ENCODE measurements at places on chromosomes 16 and 17. TPM values are rescaled to one million over a fixed set of nuclear protein-coding genes. Genes with fewer than 3 reads are reported as not detected.

The NUP88 gene
- 80.5 TPM for total RNA-seq

The DNAI2 gene
- not detected for total RNA-seq

The UTS2R gene
- not detected for total RNA-seq

The KCTD5 gene
- total RNA-seq, result 17.2 TPM

The CXCL16 gene
- total RNA-seq, result 0.28 TPM

The TP53TG3F gene
- total RNA-seq, result not detected

The KCTD19 gene
- under 0.01 TPM for total RNA-seq

The TNFSF12 gene
- total RNA-seq, result 2.7 TPM

The CCL15 gene
- total RNA-seq, result not detected

The HP gene
- not detected for total RNA-seq

The RAB37 gene
- total RNA-seq, result not detected

The PRPSAP1 gene
- total RNA-seq, result 34.4 TPM

- H3K4me3 ChIP-seq, result no peak overlapping the region
- H3K36me3 ChIP-seq, result no peaks in the 10 kb centered on the region
- peaks cover 49% of the 10 kb centered on the region for H3K27me3 ChIP-seq
- DNase-seq, result no peak
- peaks cover 2% of the 10 kb centered on the region for H3K4me1 ChIP-seq
Observed at GRCh38 chr17:4748686-4749085, 9.0 kb upstream of the CXCL16 start.

- H3K4me3 ChIP-seq, result no peak overlapping the region
- H3K36me3 ChIP-seq, result no peaks in the 10 kb centered on the region
- no peaks in the 10 kb centered on the region for H3K27me3 ChIP-seq
- H3K4me1 ChIP-seq, result peaks cover 1% of the 10 kb centered on the region
- H3K27ac ChIP-seq, result no peak overlapping the region
Observed at GRCh38 chr16:83552228-83552627, 255.6 kb upstream of the HSBP1 start.

- no peaks in the 10 kb centered on the region for H3K4me1 ChIP-seq
- no peaks in the 10 kb centered on the region for H3K36me3 ChIP-seq
- peak; percentile 67 for DNase-seq
- H3K27me3 ChIP-seq, result peaks cover 10% of the 10 kb centered on the region
- no peak overlapping the region for H3K4me3 ChIP-seq
- no peak overlapping the region for H3K27ac ChIP-seq
Observed at GRCh38 chr16:58487566-58488351, 12.2 kb upstream of the NDRG4 start.

DNA sequence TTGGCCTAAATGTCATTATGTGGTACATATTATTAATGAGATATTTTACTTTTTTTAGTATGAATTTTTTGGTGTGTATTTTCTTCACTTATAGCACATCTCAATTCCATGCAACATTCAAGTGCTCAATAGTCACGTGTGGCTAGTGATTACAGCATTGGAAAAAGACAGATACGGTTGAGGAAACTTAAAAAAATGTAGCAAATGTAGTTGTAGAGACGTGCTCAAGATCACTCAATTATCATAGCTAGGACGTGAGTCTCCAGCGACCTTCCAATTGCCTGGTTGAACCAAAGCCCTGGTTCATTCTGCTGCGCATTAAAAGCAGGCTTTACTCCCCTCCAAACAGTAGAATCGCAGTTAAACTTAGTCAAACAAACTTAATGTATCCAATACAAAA lies 1.2 kb upstream of the LIG3 start:
- no peak for DNase-seq
- no peak overlapping the region for H3K4me3 ChIP-seq
- H3K36me3 ChIP-seq, result peaks cover 4% of the 10 kb centered on the region
- no peak overlapping the region for H3K27ac ChIP-seq
- no peaks in the 10 kb centered on the region for H3K27me3 ChIP-seq
- H3K4me1 ChIP-seq, result peaks cover 7% of the 10 kb centered on the region

GRCh38 chr17:65088621-65089360 lies 32.3 kb upstream of the GNA13 start:
- no peak overlapping the region for H3K27ac ChIP-seq
- peaks cover 17% of the 10 kb centered on the region for H3K27me3 ChIP-seq
- no peak overlapping the region for H3K4me3 ChIP-seq
- H3K36me3 ChIP-seq, result no peaks in the 10 kb centered on the region

DNA sequence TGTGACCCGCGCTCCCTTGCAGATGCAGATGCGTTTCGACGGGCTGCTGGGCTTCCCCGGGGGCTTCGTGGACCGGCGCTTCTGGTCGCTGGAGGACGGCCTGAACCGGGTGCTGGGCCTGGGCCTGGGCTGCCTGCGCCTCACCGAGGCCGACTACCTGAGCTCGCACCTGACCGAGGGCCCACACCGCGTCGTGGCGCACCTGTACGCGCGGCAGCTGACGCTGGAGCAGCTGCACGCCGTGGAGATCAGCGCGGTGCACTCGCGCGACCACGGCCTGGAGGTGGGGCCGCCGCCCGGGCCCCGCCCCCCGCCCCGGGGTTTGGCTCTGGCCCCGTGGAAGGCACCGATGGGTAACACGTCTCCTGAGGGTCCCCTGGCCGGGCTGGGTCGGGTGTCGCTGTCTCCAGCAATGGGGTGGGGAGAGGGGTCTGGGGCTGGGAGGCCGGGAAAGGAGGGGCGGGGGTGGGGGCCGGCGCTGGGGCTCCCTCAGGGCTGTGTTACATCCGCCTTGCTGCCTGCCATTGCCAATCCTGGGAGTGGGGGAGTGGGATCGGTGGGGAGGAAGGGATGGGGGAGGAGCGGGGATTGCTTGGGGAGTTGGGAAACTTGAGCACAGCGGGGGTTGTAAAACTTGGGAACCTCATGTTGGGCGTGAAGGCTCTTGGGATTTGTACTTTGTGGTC lies 737 bp downstream of the NUDT16L1 start:
- peaks cover 7% of the 10 kb centered on the region for H3K4me1 ChIP-seq
- peak overlapping the region; percentile 84 for H3K27ac ChIP-seq
- peak overlapping the region; percentile 89 for H3K4me3 ChIP-seq
- H3K27me3 ChIP-seq, result no peaks in the 10 kb centered on the region

- no peaks in the 10 kb centered on the region for H3K36me3 ChIP-seq
- H3K27me3 ChIP-seq, result peaks cover 5% of the 10 kb centered on the region
- DNase-seq, result no peak
Observed at GRCh38 chr17:58329035-58329809, 627 bp upstream of the TSPOAP1 start.

DNA sequence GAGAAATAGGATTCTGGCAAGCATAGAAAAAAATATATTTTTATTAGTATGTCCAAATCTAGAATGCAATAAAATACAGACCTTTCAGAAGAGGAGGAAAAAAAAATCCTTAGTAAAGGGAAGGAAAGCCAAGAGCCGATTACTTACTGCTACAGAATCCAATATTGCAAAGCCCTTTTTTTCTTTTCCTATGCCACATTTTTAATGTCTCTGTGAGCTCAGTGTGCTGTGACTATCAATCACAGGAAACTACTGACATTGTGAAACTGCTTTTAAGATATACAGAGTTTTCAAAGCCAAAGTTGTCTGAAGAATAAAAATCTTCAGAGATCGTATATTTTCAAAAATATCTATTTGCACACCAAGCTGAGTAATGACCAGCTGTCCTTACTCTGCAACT lies 120.4 kb downstream of the CHD9NB start:
- no peaks in the 10 kb centered on the region for H3K4me1 ChIP-seq
- no peaks in the 10 kb centered on the region for H3K27me3 ChIP-seq
- no peak overlapping the region for H3K27ac ChIP-seq

GRCh38 chr16:70529051-70529777 lies 5.6 kb downstream of the SF3B3 start:
- peak; percentile 79 for DNase-seq
- peaks cover 6% of the 10 kb centered on the region for H3K4me1 ChIP-seq
- peak overlapping the region; percentile 8 for H3K27ac ChIP-seq
- no peak overlapping the region for H3K4me3 ChIP-seq
- H3K27me3 ChIP-seq, result no peaks in the 10 kb centered on the region
- peaks cover 37% of the 10 kb centered on the region for H3K36me3 ChIP-seq

DNA sequence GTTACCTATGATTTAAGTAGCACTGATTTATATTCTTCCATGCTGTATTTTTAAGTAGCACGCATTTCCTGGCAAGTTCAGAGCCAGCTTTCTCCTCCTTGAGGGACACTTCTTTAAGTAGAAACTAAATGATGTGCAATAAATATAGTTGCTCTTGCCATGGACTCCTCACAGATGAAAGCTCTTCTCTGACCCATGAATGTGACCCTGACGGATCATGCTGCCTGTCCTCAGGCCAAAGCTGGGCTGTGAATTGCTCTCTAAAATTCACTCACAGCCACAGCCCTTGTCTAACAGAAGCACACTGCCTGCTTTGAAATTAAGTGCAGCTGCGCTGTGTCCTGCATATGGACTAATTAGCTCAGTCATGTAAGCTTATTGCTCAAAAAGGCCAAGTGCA lies 438.8 kb downstream of the PMP22 start:
- H3K36me3 ChIP-seq, result no peaks in the 10 kb centered on the region
- no peak overlapping the region for H3K27ac ChIP-seq
- H3K4me1 ChIP-seq, result peaks cover 2% of the 10 kb centered on the region

GRCh38 chr16:52573365-52574299 lies 26.7 kb upstream of the TOX3 start:
- no peak overlapping the region for H3K27ac ChIP-seq
- no peaks in the 10 kb centered on the region for H3K4me1 ChIP-seq
- no peak for DNase-seq
- H3K27me3 ChIP-seq, result no peaks in the 10 kb centered on the region
- no peaks in the 10 kb centered on the region for H3K36me3 ChIP-seq
- H3K4me3 ChIP-seq, result no peak overlapping the region

GRCh38 chr16:66682271-66682670 lies 14.3 kb downstream of the CMTM4 start:
- H3K27ac ChIP-seq, result no peak overlapping the region
- no peaks in the 10 kb centered on the region for H3K27me3 ChIP-seq
- peaks cover 3% of the 10 kb centered on the region for H3K4me1 ChIP-seq
- DNase-seq, result no peak

DNA sequence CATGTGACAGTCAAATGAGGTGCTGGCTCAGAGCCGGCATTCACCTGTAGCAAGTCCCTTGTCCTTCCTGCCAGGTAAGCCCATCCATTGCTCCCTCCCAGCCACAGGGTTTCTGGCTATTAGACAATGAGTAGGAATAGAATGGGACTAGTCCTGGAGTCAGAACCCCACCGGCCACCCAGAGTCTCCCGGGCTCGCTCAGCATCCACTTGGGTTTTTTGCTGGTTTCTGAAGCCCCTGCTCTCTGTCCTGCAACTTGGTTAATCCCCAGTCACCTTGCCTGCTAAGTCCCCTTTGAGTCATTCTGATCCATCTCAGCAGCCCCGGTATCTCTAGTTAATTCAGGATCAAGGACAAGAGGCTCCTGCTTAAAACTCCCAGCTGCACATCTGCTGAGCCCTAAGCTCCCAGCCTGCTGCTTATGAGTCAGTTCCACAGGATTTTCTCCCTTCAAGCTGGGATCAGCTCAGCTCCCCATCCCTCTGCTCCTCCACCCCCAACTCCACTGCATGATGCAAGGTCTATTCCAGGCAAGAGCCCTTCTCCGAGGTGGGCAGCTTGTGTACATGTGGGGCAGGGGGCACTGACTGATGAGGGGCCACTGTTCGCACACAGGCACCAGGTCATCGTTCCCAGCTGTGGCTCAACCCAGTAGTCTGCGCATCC lies 19.9 kb upstream of the MRPS23 start:
- H3K4me1 ChIP-seq, result peaks cover 43% of the 10 kb centered on the region
- H3K27me3 ChIP-seq, result no peaks in the 10 kb centered on the region
- no peak overlapping the region for H3K4me3 ChIP-seq
- peak; percentile 97 for DNase-seq
- peak overlapping the region; percentile 88 for H3K27ac ChIP-seq

DNA sequence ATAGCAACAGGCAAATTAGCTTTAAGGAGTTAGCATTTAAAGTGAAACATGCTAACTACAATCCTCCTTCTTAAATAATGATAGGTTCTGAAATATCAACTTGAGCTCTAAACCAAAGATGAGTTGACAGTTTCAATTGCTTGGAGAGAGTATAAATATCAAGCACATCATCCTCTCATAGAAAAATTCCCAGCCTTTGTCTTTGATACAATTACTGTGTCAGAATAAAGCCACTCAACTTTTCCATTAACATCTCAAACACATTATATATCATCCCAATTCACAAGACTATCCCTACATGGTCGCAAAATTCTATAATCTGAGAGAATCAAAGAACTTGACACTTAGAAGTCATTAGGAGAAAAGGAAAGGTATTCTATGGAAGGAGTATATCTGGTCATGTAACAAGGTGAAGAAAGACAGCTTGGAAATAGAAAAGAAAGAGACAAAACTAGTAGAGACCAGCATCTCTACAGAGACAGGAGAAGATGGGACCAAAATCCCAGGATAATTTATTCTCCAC lies 189.8 kb downstream of the CEP112 start:
- no peak overlapping the region for H3K4me3 ChIP-seq
- H3K27me3 ChIP-seq, result no peaks in the 10 kb centered on the region
- no peaks in the 10 kb centered on the region for H3K36me3 ChIP-seq
- H3K27ac ChIP-seq, result no peak overlapping the region
- no peak for DNase-seq

- no peak overlapping the region for H3K27ac ChIP-seq
- no peak for DNase-seq
- H3K27me3 ChIP-seq, result no peaks in the 10 kb centered on the region
- H3K4me1 ChIP-seq, result no peaks in the 10 kb centered on the region
Observed at GRCh38 chr17:34403006-34403405, 40.0 kb upstream of the CCL1 start.

GRCh38 chr17:64780096-64781013 lies 118.2 kb upstream of the SMURF2 start:
- no peak overlapping the region for H3K27ac ChIP-seq
- peaks cover 11% of the 10 kb centered on the region for H3K4me1 ChIP-seq
- no peak for DNase-seq
- no peak overlapping the region for H3K4me3 ChIP-seq

GRCh38 chr16:49724774-49725173 lies 131.1 kb downstream of the ZNF423 start:
- H3K27ac ChIP-seq, result no peak overlapping the region
- DNase-seq, result no peak
- H3K4me1 ChIP-seq, result no peaks in the 10 kb centered on the region
- no peak overlapping the region for H3K4me3 ChIP-seq
- H3K36me3 ChIP-seq, result no peaks in the 10 kb centered on the region

- DNase-seq, result no peak
- peaks cover 39% of the 10 kb centered on the region for H3K27me3 ChIP-seq
- no peaks in the 10 kb centered on the region for H3K4me1 ChIP-seq
- H3K36me3 ChIP-seq, result no peaks in the 10 kb centered on the region
Observed at GRCh38 chr17:39846205-39846604, 17.9 kb downstream of the IKZF3 start.

DNA sequence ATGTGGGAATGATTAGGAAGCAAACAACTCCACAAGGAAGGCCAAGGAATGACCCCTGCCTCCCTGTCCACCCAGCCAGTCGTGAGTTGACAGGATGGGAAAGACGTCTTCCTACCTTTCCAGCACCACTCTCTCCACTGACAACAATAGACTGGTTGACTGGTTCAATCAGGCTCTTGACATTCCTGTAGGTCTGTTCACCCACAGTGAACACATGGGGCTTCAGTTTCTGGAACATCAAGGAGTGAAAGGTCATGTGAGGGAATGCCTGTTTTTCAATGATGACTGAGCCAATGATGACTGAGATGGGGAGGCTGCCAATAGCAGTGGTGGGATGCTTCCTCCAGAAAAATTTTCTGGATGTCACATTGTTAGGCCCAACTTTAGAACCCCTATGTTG lies 9.6 kb downstream of the MYO19 start:
- H3K27me3 ChIP-seq, result no peaks in the 10 kb centered on the region
- no peaks in the 10 kb centered on the region for H3K4me1 ChIP-seq
- H3K4me3 ChIP-seq, result no peak overlapping the region
- DNase-seq, result peak; percentile 65
- H3K27ac ChIP-seq, result no peak overlapping the region
